ENCODE measurements at places on chromosomes 2 and 18. TPM values are rescaled to one million over a fixed set of nuclear protein-coding genes. Genes with fewer than 3 reads are reported as not detected.
A peak's percentile ranks its signal among the peaks of the same experiment; 100 is the strongest.

DNA sequence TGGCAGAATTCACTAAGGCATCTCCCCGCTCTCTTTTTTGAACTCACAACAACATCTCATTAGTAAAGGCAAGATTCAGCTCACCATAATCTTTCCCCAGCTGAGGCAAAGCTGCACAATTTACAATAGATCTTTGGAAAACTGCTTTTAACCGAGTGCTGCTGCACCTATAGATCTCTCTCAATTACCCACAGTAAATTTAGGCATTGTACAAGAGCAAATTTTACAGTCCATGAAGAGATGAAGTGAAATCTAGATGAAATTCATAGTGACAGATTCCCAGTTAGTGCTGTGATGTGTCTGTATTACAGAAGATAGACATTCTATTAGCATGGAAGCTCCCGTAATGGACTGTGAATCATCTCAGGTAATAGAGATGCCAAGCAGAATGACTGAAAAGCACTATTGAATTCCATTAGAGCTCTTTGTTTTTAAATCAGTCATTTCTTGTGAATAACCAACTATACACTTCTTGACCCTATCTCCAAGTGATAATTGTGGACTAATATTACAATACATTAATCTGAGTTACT, 36.4 kb upstream of the INSIG2 start:
- DNase-seq = no peak

GRCh38 chr2:1571477-1572417, 158.5 kb downstream of the TPO start:
- DNase-seq = no peak

TRIM43 gene
- not detected for total RNA-seq

DNA sequence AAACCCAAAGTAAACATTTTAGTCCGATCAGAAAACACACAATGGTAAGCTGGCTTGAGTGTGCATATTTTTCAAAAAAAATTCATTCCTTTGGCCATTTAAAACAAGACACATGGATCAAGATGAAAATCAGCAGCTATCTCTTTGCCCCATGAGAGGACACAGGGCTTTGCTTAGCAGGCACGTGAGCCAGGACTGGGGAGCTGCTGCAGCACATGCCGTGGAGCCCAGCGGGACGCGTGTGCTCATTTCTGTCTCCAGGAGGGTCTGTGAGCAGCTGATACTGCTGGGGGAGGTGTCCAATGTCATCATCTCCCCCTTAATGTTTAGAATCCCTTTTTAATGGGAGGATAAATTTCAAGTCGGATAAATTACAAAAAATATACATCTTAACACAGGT, 49.8 kb upstream of the CNGA3 start:
- DNase-seq = no peak

HYCC2 gene
- total RNA-seq = 55.0 TPM

NTSR2 gene
- 0.82 TPM for total RNA-seq

DNA sequence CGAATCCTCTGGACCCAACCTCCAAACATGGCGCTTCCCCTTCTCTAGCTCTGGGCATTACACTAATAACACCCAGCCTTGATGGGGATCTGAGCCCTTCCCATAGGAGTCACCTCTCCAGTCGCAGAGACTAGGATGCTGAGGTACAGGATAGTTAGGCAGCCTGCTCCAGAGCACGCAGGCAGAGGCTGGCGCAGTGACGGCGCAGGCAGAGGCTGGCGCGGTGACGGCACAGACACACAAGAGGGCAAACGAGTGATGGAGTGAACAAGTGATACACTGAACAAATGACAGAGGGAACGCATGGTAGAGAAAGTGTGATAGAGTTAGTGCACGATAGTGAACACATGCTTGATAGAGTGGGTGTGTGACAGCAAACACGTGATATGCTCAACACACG, 518.5 kb downstream of the EIPR1 start:
- DNase-seq = no peak

GRCh38 chr2:27016801-27017325, 15.9 kb upstream of the TMEM214 start:
- peak; percentile 50 for DNase-seq

SATB2 gene
- 440 TPM for total RNA-seq

DNA sequence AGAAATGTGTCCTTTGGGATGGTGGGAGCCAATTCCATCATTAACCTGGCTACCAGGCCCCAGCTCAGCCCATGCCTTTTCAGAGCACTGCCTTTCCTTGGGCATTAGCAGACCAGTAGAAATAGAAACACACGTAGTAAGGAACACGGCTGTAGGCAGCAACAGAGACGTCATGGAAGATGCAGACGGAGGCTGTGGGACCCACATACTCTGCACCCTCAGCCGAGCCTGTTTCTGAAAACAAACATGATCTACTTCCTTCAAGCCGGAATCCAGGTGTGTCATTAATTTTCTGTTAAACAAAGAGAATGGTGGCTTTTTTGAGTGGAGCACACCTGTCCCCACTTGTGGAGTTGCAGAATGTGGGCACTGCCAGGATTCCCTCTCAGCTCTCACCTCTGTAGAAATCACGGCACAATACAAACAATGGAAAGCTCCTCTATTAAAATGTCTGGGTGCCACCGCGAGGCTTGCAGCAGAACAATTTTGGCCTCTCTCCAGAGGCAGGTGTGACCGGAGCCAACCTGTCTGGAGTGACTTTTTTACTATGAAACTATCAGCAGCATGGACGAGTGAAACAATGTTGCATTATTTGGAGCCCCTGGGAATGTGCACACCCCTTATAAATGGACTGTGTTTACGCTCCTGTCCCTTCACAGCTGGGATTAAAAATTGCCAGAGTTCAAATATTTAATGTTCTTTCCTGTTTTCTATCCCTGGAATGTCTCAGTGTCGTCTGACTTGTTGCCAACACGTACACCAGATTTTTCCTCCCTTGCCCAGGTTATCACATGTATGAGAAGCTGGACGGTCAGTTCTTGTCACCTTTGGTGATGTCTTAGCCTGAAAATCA, 31.7 kb downstream of the SPP2 start:
- DNase-seq = no peak

- peak; percentile 31 for DNase-seq
Observed at GRCh38 chr2:25041307-25041927, 459 bp upstream of the EFR3B start.

- DNase-seq = peak; percentile 41
Observed at GRCh38 chr18:11752116-11752911, 63.2 kb downstream of the GNAL start.

All from frontal cortex (tissue), 4 donors.